NAMALWA (cell line): ENCODE measurements at places on chromosomes 3 and 15.

DNA sequence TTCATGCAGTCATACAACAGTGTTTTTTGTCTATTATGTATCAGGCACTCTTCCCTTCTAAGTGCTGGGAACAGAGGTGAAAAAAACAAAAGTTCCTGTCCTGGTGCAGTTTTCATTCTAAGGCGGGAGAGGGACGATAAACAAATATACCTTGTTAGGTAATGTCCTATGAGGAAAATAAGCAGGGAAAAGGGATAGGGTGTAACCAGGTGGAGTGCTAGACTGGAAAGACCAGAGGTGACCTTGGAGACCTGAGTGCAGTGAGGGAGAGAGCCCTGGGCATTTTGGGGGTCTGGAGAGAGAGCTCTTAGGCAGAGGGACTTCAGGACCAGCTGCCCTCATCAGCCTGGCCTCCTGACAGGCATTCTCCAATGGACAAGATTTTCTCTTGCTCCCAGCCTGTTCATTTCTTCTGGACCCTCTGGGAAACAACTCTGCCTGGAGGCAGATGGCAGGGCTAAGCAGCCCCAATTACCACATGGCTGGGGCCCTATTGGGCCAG lies 97.2 kb upstream of the TJP1 start:
- no peak for DNase-seq

- peak; percentile 69 for DNase-seq
Measured at GRCh38 chr3:138118612-138119422, 3.4 kb upstream of the DZIP1L start.

DNA sequence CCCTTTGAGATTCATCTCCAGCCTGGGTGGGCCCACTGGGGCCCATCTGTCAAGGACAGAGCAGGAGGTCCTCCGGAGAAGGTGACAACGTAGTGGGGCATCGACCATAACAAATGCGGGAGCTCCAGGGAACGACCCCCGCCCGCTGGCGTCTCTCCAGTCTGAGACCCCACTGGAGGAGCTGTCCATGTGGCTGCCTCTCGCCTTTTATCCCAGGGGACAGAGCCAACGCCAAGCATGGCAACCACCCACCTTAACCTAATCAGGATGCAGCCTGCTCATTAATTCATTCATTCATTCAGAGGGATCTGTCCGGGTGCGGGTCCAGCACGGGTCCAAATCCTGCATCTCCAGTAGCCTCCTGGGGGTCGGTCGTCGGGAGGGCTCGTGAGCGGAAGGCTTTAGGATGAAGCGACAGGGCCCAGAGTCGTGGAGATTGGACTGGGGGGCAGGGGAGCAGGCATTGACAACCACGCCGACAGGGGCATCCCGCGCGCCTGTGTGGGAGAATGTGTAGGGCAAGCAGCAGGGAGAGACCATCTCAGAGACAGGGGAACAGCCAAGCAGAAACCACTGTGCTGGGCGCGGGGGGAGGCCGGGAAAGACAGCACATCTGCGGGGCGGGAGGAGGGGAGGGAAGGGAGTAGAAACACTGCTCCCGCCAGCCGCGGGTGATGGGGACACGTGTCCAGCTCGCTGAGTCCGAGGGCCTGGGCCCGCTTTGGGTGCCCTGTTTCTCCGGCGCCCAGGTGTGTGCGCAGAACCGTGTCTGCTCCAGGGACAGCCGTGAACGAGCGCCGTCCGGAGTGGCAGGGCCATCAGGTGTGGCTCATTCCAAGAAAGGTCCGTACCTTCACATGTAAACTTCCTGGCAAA lies 1.9 kb downstream of the PIGZ start:
- DNase-seq: no peak

DNA sequence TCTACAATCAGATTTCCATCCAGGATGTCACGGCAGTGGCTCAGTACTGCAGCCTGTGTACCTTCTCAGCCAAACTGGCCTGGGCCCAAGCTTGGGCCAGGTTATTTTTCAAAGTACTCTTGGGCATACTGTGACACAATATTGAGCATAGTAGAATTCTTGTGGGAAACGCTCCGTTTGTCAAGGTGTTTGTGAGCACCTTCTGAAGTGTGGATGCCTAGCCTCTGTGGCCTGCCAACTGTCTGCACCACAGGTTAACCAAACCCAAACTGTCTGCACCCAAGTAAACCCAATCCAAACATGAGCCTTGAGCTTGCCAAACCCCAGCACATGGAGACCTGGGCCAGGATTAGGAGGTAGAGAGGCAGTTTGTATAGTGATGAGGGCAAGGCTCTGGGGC lies 25.4 kb downstream of the CTDSPL start:
- DNase-seq: no peak

DNA sequence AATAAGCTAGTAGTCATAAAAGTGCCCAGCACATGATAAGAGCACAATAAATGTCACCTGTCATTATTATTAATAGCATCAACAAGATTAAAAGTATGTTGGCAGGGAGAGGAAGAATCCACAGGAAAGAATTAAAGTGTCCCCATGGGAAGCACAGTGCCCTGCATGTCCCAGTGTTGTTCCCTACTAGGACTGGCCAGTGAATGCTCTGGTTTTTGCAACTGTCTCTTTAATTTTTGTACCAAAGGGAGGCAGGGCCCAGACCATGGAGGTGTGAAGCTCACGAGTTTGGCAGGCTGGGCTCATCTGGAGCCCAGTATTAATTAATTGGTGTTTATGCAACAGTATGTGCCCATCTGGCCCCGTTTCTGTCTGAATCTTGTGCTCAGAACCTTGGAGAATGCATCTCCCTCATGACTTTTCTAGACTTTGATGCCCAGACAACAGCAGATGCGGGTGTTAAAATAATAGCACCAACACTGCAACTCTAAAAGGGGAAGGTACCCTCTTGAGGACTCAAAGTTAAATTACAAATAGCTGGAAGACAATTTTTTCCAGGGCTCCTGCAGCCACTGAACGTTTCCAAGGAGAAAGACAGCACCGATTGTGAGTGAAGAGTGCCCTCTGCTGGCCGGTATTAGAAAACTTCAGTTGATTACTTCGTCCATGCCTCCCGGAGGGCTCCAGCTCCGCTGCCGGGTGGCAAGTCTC lies 71.9 kb upstream of the SPATA12 start:
- peak; percentile 56 for DNase-seq

DNA sequence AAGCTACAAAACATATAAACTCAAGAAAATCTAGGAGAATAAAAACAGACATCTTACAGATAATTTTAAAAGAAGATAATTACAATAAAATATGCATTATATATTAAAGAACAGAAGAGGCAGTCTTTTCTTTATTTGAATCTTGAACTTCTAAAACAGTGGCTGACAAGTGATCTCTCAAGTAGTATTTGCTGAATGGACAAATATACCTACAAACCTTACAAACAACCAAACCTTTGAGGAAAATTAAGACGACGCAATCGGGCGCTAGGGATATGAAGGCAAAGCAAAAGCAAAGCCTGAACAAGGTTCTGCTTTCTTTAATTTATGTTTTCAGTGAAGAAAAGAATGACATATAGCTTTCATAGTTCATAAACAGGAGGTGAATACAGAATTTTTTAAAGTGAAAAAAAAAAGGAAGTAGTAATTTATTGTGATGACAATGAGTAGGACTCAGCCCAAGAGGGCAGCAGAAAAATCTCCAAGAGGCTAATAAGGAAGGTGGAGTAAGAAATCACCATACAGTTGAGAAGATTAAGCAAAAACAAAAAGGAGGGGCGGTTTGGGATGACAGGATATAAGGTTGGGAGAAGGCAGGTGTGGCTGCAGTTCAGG lies 347.8 kb downstream of the TBC1D5 start:
- DNase-seq: no peak
